Activated CD8-positive, alpha-beta memory T cell treated with anti-CD3 and anti-CD28 coated beads for 1 hour (primary cell): ENCODE measurements at places on chromosomes 3 and 15.

DNA sequence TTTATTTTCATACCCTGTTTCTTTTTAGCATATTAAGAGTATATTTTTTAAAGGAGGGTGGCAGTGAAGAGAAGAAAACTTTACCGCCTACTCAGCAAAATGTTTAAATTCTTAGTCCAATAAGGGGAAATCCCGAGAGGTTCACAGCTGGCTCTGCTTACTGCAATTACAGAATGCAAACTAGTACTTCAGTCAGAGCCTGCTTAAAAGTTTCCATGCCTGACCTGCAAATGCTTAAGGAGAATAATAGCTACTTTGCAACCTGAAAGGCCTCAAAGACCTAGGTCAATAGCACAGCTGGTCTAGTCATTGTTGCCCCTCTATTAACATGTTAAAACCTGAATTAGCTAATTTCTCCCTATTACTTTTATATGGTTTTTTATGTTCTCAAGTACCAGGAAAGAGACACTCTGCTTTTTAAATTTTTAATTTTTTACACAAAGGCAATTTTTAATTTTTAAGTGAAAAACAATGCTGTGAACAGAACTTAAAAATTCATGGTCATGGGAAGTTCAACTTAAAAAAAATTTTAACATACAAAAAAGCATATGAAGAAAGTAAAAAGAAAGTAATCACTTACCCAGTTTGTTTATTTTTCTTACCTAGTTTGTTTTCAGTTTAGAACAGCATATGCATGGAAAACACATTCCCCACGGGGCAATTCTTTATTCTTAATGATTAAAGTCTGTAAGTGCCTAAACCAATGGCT lies 79.2 kb downstream of the P3H2 start:
- no peak for DNase-seq

- no peak for DNase-seq
Observed at GRCh38 chr3:158313338-158313927, 203.5 kb downstream of the RSRC1 start.

DNA sequence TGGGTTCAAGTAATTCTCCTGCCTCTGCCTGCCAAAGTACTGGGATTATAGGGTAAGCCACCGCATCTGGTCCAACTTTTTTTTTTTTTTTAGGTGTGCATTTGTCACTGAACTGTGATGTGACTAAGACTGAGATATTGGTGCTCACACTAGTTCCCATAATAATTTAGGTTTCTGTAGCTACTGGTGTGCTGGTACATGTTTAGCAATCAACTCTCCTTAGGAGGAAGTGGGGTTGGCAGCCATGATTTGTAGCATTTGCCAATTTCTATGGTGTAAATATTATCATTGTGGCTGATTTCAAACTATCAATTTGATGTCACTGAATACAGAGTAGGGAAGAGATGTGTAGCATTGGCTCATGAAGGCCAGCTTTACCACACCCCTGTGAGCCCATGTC lies 372.7 kb downstream of the EDEM1 start:
- DNase-seq: no peak

- DNase-seq: no peak
Observed at GRCh38 chr15:58419803-58420524, 11.8 kb upstream of the LIPC start.

DNA sequence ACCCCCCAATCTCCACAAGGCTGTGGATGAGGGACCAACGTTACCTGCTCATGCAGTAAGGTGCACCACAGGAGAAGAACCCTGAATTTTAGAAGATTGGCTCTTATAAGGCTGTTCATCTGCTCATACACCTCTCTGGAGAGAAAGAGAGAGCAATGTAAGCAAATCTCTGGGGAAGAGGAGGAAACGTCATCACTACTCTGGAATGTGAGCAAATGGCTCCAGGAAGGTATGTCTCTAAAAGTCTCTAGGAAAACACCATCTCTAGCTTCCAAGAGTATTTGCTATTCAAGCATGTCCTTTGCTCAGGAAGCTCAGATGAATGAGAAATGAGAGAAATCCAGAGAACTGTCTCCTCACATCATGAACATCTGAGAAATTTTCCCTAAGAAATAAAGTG lies 235.4 kb downstream of the TBL1XR1 start:
- no peak for DNase-seq

DNA sequence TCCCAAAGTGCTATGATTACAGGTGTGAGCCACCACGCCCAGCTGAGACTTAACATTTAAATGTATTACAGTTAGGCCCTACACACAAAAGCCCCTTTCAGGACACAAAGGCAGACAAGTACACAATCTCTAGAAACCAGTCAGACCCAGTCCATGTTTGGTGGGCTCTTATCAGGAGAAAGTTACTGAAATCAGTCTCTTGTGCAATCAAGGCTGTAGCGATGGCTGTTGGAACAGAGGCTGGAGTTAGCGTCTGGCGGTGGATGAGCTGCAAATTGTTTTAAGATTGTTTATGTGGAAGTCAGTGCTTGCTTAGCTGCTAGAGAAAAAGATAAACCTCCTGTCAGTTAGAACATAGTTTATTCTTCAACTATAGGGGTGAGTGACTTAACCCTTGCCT lies 89.5 kb upstream of the SNRPN start:
- no peak for DNase-seq

DNA sequence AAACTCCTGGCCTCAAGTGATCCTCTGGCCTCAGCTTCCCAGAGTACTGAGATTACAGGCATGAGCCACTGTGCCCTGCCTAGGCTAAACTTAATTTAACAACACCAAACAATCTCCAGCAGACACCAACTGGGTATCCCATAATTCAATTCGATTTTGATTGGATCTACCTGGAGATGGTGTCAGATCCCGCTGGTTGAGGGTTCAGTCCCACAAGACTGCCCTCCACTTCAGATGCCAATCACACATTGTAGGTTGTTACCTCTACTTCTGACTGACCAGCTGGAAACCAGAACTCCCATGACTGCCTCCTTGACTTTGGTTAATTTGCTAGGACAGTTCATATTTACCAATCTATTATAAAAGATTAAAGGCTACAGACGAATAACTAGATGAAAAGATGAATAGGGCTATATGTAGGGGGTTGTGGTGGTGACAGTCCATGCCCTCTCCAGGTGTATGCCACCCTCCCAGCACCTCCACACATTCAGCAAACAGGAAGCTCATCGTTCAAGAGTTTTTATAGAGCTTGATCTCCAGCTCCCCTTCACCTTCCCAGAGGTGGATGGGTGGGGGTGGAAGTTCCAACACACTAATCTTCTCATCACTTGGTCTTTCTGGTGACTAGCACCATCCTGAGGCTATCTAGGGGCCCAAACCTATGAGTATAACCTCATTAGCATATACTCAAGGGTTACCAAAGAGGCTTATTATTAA lies 9.3 kb downstream of the B2M start:
- no peak for DNase-seq

GRCh38 chr3:54698054-54698453 lies 229.8 kb downstream of the LRTM1 start:
- DNase-seq: no peak

GRCh38 chr3:65568497-65568896 lies 470.2 kb downstream of the MAGI1 start:
- DNase-seq: no peak

DNA sequence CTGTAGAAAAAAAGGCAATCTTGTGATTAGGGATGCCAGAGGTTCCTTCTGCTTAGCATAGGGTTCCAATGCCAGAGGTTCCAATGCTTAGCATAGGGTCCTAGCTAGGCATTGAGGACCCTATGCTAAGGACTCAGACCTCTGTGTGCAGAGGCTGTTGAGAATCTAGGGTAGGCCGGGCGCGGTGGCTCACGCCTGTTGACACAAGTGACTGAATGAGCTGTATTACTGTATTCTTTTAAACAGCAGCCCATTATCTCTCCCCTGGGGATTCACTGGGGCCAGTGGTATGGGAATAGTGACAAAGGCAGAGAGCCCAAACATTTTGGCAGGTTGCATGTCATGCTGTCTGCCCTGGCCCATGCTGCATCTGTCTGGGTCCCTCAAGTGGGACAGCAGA lies 16.2 kb downstream of the PAK6 start:
- DNase-seq: no peak

DNA sequence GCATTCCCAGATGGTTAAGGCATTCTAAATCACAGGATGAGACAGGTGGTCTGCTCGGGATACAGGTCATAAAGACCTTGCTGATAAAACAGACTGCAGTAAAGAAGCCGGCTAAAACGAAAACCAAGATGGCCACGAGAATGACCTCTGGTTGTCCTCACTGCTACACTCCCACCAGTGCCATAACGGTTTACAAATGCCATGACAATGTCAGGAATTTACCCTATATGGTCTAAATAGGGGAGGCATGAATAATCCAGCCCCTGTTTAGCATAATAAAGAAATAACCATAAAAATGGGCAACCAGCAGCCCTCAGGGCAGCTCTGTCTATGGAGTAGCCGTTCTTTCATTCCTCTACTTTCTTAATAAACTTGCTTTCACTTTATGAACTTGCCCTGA lies 151.1 kb downstream of the ZNF385D start:
- DNase-seq: no peak

DNA sequence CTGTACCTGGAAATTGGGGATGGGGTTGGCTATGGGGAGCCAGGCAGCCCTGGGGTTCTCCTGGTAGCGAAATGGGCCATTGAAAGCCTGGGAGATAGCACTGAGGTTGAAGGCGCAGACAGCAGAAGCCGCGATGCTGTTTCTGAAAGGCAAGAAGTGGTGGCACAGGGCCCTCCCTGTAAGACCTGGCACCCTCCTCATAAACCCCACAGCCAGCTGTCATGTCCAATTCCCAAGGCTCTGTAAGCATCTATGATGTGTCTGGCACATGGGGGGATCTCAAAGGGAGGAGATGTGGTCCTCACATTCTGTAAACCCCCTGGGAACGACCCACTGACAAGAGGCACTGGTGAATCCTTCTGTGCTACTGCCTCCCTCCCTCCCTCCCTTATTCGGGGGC lies 104.0 kb downstream of the SEMA5B start:
- no peak for DNase-seq

- DNase-seq: no peak
Observed at GRCh38 chr3:87363721-87364120, 87.3 kb upstream of the POU1F1 start.

DNA sequence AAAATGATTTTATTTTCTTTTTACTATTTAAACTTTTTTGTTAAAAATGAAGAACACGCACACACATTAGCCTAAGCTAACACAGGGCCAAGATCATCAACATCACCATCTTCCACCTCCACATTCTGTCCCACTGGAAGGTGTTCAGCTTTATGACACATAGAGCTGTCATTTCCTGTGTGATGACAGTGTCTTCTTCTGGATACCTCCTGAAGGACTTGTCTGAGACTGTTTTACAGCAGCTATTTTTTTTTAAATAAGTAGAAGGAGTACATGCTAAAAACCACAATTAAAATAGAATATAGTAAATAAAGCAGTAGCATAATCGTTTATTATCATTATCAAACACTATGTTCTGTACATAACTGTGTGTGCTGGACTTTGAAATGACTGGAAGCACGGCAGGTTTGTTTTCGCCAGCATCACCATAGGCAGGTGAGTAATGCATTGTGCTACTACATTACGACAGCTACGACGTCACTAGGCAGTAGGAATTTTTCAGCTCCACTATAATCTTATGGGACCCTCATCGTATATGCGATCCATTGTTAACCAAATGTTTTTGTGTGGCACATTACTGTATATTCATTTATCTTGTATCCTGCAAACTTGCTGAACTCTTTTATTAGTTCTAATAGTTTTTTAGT lies 72.8 kb downstream of the KLF15 start:
- no peak for DNase-seq

DNA sequence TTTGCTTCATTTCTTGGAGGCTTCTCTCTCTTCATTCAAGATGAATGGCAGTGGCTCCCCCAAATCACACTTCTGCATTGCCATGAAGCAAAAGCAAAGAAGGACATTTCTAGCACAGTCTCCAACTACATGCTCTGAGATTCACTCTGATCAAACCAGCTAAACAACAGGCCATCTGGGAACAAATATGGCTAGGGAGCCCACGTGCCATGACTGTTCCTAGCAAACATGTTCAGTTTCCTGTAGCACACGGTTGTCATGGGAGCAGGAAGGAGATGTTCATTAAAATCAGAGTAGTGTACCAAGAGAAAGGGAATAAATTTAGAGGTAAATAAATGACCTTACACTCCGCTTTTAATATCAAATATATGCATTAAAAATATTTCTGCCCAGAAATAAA lies 327.3 kb downstream of the GBE1 start:
- no peak for DNase-seq
